Activated CD4-positive, alpha-beta T cell treated with anti-CD3 and anti-CD28 coated beads, Interleukin-2, amount 10 ng/mL, durations not matched to agents 7 days and 5 days (primary cell): ENCODE measurements at places on chromosomes 3 and 15. TPM values are rescaled to one million over a fixed set of nuclear protein-coding genes. Genes with fewer than 3 reads are reported as not detected.

The CLRN1 gene
- total RNA-seq, result not detected

DNA sequence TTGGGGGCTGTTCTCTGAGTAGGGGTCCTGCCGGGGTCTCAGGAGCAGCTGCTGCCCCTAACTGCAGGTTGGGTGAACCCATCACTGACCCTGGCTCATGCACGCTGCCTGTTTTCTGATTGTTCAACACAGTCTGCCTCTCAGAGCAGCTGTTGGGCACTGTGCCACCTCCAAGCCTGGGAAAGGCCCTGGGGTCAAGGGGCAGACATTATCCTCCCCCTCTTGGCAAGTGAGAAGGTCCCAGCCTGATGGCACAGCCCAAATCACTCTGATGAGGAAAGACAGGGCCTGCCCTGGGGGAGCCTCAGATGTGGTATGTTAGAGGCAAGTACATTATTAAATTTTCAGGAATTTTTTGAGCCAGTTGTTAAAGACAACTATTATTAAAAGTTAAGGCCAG, 14.1 kb upstream of the GNAT1 start:
- peaks cover 3% of the 10 kb centered on the region for H3K27me3 ChIP-seq
- H3K4me1 ChIP-seq, result peaks cover 4% of the 10 kb centered on the region
- H3K36me3 ChIP-seq, result no peaks in the 10 kb centered on the region
- no peak overlapping the region for H3K4me3 ChIP-seq
- no peak overlapping the region for H3K27ac ChIP-seq

The GPR62 gene
- not detected for total RNA-seq

DNA sequence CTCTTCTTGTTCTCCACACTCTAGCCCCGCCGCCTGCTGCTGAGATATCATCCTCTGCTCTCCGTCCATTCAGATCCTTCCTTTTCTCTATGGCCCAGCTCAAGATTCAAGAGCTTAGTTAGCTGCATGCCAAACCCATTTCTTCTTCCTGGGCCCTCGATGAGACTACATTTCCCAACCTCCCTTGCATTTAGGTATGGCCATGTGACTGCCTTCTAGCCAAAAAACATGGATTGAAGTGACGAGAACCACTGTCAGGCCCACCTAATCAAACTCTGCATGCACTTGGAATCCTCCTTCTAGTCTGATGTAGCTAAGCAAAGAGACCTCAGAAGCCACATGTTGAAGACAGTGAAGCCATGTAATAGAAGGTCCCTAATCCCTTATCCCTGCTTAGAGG, 308.2 kb downstream of the VPS13C start:
- peaks cover 11% of the 10 kb centered on the region for H3K27me3 ChIP-seq
- H3K4me1 ChIP-seq, result no peaks in the 10 kb centered on the region
- no peak overlapping the region for H3K27ac ChIP-seq

GRCh38 chr15:65954289-65954741, 85.0 kb downstream of the RAB11A start:
- H3K27ac ChIP-seq, result no peak overlapping the region
- no peaks in the 10 kb centered on the region for H3K36me3 ChIP-seq
- H3K4me3 ChIP-seq, result no peak overlapping the region
- H3K4me1 ChIP-seq, result peaks cover 4% of the 10 kb centered on the region
- peaks cover 3% of the 10 kb centered on the region for H3K27me3 ChIP-seq

DNA sequence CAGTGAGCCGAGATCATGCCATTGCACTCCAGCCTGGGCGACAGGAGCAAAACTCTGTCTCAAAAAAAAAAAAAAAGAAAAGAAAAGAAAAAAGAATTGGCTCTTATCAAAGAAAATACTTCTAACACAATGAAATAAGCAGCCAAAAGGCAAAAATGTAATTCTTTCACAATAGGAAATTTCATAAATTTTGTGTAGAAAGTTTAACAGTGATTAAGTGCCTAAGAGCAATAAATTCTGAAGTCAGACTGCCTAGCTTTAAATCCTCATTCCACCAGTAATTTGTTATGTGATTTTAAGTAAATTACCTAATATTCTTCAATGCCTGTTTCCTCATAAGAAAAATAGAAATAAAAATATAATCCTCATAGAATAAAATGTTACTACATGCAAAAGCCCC, 24.6 kb downstream of the HLTF start:
- H3K4me1 ChIP-seq, result no peaks in the 10 kb centered on the region
- no peak overlapping the region for H3K4me3 ChIP-seq
- peaks cover 35% of the 10 kb centered on the region for H3K36me3 ChIP-seq

DNA sequence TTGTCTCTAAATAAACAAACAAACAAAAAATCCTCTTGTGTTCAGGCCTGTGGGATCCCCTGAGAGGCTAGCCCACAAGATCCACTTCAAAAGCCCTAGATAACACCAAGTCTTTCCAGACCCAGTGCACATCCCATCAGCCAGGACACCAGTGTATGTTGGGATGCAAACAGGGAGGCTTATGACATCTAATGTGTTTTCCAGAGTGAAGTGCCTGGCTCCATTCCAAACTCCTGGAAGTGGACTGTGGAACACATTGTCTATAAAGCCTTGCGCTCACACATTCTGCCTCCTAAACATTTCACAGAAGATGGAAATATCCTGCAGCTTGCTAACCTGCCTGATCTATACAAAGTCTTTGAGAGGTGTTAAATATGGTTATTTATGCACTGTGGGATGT, 57.0 kb downstream of the MLH1 start:
- no peak for DNase-seq
- H3K4me1 ChIP-seq, result peaks cover 2% of the 10 kb centered on the region
- peaks cover 58% of the 10 kb centered on the region for H3K36me3 ChIP-seq
- no peak overlapping the region for H3K27ac ChIP-seq

DNA sequence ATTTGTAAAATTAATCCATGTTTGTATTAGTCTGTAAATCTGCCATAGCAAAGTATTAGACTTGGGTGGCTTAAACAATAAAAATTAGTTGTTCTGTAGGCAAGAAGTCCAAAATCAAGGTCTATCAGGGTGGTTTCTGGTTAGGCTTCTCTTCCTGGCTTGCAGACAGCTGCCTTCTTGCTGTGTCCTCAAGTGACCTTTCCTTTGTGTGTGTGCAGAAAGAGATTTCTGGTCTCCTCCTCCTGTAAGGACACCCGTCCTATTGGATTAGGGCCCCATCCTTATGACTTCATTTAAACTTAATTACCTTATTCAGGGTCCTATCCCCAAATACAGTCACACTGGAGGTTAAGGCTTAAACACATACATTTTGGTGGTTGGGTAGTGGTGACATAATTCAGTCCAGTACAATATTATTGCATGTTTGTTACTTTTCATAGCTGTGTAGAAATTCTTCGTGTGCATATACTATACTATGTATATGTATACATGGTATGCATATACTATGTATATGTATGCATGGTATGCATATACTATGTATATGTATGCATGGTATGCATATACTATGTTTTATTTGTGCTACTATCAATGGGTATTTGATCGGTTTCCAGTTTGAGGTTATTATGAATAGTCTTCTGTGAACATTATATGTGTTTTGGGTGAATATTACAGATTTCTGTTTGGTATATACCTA, 57.9 kb upstream of the RNU6-1 start:
- H3K4me3 ChIP-seq, result no peak overlapping the region
- no peak for DNase-seq
- H3K4me1 ChIP-seq, result no peaks in the 10 kb centered on the region
- no peak overlapping the region for H3K27ac ChIP-seq
- H3K36me3 ChIP-seq, result no peaks in the 10 kb centered on the region

GRCh38 chr15:89168316-89168833, 53.0 kb downstream of the RLBP1 start:
- peaks cover 11% of the 10 kb centered on the region for H3K4me1 ChIP-seq
- no peaks in the 10 kb centered on the region for H3K27me3 ChIP-seq
- H3K4me3 ChIP-seq, result no peak overlapping the region
- no peak overlapping the region for H3K27ac ChIP-seq
- DNase-seq, result no peak

The P3H2 gene
- total RNA-seq, result not detected

- H3K4me3 ChIP-seq, result no peak overlapping the region
- peaks cover 3% of the 10 kb centered on the region for H3K27me3 ChIP-seq
- no peaks in the 10 kb centered on the region for H3K36me3 ChIP-seq
- no peak for DNase-seq
These were observed 79.5 kb upstream of the TSC22D2 start for GRCh38 chr3:150328654-150329040.

DNA sequence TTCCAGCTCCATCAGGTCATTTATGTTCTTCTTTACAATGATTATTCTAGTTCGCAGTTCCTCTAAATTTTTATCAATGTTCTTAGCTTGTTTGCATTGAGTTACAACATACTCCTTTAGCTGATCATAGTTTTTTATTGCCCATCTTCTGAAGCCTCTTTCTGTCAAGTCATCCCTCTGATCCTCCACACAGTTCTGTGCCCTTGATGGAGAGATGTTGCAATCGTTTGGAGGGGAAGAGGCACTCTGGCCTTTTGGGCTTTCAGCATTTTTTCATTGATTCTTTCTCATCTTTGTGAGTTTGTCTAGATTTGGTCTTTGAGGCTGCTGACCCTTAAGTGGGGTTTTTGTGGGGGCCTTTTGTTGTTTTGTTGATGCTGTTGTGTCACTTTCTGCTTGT, 234.6 kb upstream of the CBLB start:
- H3K36me3 ChIP-seq, result peaks cover 13% of the 10 kb centered on the region
- H3K27ac ChIP-seq, result no peak overlapping the region

The HRG gene
- total RNA-seq, result not detected

The SHQ1 gene
- total RNA-seq, result 24.2 TPM

The SERPINI1 gene
- 2.1 TPM for total RNA-seq

The THPO gene
- total RNA-seq, result not detected

- peaks cover 16% of the 10 kb centered on the region for H3K27me3 ChIP-seq
- DNase-seq, result no peak
- H3K27ac ChIP-seq, result no peak overlapping the region
These were observed 156.2 kb downstream of the FGF12 start for GRCh38 chr3:192570821-192571791.

- peak overlapping the region; percentile 95 for H3K27ac ChIP-seq
- no peak overlapping the region for H3K4me3 ChIP-seq
- H3K36me3 ChIP-seq, result peaks cover 51% of the 10 kb centered on the region
These were observed 519 bp downstream of the ASB7 start for GRCh38 chr15:100602823-100603393.
